Activated CD8-positive, alpha-beta memory T cell treated with anti-CD3 and anti-CD28 coated beads for 48 hours (primary cell): ENCODE measurements at places on chromosomes 13 and 19.
A peak's percentile ranks its signal among the peaks of the same experiment; 100 is the strongest.

DNA sequence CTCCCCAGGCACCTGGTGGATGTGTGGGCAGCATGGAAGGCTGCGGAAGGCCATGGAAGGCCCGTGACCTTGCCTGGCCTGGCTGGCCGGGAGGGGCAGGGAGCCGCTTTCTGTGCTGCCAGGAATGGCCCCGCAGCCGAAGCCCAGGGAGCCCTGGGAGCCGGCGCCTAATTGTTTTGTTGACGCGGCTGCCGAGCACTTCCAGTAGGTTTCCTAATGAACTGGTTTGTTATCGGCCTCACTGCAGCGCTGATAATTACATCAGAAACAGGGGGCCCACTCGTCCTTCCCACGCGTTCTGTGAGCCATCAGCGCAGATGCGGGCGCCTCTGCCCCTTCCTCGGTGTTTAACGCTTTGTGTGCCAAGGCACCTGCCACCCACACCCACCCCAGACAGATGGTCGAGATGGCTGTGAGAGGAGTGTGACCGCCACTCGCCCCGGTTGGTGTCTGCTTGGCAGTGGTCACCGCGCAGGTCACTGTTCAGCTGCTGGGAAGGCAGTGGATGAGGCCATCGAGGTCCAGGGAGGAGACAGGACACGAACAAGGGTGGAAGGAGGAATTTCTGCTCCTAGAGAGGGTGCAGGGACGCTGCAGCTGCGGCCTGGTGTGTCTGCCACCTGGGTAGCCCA lies 124.5 kb downstream of the KDM4B start:
- DNase-seq: no peak

DNA sequence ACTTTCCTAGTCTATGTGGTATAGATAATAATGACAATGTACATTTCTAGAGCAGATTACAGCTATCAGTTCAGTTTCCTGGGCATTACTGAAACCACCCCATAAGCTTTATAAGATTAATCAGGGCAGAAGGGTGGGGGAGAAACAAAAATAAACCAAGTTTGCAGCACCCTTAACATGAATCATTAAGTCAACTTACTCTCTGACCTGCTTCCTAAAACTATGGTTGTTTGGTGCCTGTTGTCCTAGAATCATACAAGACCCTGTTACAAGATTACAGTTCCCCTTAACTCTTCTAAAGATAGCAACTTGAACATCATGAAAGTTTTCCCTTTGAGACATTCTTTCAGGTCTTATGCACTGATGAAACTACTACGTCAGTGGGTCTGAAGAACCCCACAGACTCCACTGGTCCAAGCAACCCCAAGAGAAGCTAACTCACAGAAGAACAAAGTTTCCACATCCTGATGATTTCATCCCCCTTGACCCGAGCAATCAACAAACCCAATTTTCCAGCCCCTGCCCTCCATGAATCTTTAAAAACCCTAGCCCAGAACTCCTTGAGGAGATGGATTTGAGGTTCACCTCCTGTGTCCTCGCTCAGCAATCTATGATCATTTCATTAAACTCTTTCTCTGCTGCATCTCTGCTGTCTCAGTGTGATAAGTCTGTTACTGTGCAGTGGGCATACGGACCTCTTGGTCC lies 336.5 kb downstream of the FOXO1 start:
- DNase-seq: no peak

DNA sequence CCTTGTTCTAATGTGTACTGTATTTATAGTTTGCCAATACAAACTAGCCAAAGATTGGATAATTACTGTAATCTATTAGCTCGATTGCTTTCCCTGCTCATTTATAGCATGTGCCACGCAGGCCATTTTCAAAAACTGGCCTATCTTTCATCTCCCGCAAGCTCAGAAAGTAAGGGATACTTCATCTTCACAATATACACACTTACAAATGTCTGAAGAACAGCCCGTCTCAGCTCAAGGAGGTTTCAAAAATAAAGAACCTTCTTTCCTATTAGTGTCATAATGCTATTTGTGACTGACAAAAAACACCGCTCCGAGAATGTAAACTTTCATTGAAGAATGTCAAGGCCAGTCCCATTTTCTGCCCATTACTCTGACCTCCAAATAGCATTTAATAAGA lies 306.4 kb upstream of the ZNF507 start:
- no peak for DNase-seq

DNA sequence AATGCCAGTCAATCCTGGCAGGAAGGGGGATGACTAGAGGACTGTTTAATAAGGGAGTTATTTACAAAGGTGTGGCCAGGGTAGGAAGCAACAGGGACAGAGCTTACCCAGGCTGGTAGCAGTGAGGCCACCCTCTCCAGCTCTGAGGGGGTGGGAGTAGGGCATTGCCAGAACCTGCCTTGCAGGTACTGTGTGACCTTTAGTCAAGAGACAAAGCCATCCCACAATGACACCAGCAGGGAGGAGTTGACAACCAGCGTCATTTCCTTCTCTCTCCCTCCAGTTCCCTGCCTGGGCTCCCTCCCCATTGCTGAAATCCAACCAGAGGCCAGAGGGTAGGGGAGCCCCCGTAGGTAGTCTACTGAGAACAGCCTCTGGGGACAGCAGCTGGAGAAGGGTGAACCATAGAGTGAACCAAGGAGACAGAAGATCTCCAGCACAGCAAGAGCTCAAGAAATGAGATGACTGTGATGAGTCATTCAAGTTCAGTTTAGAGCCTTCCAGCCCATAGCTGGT lies 33.3 kb upstream of the SPATA13 start:
- DNase-seq: no peak

DNA sequence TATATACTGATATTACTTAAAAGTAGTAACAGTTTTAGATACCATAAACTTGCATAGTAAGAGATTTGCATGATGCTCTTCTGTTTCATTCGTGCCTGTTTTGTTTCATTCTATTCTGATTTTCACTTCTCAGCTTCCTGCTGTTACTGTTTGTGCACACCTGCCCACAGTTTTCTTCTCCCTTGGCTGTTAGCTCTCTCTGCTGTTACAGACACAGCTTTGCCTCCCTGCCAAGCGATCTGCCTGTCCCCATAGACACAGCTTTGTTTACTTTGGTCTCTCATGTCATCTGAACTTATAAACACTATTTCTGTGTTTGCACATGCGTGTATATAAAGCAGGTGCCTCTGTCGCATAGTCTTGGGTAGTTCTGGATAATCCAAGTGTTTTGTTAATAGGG lies 21.4 kb upstream of the UPF3A start:
- DNase-seq: no peak

GRCh38 chr19:15259907-15260306 lies 27.7 kb upstream of the EPHX3 start:
- DNase-seq: no peak

- no peak for DNase-seq
These were observed 3.0 kb upstream of the KLK10 start for GRCh38 chr19:51022526-51022925.

GRCh38 chr13:29046588-29046987 lies 226.4 kb downstream of the MTUS2 start:
- no peak for DNase-seq

DNA sequence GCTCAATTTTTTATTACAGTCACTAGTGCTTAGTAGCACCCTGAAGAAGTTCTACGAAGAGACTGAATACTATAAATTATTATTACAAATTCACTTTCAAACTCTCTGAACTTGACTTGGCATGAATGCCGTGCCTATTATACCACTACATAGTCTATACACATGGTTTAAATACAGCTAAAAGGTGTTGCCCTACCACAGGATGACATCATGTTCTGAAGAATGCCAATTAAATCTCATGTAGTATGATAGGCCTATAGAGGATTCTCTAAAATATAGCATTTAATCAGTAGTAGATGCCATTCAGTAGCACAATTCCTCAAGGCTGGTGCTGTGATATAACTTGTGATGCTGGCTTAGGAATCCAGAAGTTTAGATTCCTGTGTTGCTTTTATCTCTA lies 16.7 kb upstream of the POSTN start:
- DNase-seq: no peak

DNA sequence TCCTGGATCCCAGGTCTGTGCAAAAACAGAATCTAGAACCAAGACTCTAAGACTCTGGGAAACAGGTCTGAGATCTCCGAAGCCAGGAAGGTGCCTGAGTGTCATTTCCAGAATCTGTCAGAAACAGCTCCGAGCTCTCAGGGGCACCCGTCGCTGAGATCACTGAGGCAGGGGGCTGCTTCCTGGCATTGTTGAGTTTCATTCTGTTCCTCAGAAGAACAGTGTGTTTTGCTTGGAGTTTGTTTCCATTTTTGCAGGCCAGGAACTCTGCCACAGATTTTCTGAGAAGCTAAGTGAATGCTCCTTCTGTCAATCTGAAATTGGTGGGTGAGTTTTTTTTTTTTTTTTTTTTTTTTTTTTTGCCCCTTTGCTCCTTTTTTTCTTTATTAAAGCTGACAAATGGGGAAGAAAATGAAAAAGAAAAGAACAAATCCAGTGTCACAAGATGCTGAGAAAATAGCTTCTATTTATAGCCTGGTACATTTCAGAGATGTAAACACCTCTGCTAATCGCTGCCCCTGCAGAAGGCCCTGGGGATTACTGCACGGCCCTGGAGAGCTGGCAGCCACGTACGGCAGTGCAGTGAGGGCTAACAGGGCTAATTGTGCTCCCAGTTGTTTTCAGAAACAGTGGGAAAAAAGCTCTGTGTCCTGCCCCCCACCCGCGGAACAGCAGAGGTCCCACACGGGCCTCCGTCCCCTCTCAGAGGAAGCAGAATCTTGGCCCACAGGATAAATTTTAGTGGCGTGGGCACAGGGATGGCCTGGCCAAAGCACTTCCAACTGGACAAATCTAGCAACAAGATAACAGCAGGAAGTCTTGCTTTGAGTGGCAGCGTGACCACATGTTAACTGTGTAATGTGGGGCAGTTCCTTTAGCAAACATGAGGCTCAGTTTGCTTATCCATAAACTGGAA lies 237.6 kb upstream of the IRS2 start:
- DNase-seq: no peak

DNA sequence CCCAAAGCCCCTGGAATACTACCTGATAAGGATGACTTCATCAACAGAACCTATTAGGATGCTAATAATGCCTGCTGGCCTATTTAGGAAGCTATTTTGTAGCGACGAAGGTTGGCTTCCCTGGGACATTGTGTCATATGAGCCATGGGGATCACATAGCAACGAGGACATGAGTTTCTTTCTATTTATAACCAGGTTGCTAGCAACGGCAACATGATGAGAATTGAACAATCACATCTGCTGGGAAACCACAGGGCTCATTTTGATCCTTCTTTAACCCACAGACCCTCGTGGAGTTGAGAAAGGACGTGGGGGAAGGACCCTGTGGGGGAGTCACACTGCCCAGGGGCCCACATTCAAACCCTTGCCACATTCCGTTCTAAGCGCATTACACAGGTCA lies 172.2 kb downstream of the COL4A1 start:
- DNase-seq: no peak

- no peak for DNase-seq
These were observed 970.2 kb downstream of the EFNB2 start for GRCh38 chr13:105565136-105565727.

DNA sequence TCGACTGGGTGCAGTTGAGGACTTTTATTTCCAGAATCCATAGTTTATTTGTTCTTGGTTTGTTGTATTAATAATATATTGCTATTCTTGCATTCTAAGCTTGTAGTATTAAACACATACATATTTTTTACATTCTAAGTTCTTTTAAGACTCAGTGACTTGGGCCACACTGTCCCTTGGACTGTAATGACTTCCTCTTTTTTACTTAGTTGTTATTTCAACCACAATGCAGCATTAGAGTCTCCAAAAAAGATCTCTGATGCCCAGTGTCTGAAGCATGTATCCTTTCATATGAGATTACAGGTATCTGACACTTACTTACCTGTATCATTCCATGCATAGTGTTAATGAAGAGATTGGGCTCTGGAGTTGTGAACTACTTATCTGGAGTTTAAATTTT lies 864.9 kb upstream of the PCDH20 start:
- no peak for DNase-seq

DNA sequence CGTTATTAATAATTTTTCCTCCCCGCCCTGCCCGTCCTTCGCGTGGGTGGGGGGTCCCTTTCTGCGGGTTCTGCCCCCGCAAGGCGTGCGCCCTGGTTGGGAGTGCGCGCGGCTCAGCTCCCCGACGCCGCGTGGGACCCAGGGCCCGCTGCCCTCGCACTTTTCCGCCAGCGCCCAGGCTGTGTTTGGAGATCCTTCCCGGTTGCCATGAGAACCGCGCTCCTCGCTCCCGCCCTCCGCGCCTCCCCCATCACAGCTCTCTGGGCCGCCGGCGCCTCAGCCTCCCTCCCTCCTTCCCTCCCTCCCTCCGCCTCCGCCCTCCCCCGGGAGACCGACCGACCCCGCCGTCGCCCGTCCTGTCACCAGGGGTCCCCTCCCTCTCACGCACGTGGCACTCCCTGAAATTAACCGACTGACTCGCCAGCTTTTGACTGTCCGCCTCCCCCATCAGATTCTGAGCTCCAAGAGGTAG lies 2.4 kb upstream of the SSBP4 start:
- DNase-seq: no peak

- no peak for DNase-seq
These were observed 7.6 kb upstream of the PTBP1 start for GRCh38 chr19:789701-790060.

DNA sequence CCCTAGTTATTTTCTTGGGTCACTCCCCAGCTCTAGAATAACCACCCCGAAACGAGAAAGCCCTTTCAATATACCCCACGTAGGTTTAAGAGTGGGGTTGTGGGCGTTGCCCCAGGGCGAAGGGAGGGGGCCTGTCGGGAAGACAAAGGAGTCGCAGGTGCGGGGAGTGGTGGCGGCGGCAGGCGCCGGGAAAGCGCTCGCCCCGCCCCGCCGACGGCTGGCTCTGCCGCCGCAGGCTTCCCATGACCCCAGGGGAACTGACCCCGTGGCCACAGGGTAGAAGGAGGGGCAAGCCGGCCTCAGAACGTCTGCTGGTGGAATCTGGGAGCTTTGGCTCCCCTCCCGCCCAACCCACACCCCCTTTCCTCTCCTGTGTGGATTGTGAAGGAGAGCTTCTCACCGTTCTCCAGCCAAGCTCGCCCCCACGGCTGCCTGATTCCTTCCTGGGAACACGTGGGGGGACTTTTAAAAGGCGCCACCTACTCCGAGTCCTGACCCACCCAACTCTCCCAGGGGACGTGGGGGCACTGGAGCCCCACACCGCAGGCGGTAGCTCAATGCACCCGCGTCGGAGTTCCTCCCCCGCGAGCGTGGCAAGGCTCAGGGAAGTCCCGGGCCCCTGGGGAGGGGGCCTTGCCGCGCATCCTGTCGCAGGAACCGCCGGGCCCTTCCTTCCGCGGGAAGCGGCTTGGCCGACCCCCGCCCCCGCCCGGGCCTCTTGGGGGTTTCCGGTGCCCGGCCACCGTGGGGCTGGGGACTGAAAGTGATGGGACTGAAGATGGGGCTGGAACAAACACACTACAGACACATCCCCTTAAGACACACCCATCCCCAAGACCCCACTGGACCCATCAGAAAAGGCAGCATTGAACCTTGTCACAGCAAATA lies 5.5 kb downstream of the IER2 start:
- DNase-seq: no peak

DNA sequence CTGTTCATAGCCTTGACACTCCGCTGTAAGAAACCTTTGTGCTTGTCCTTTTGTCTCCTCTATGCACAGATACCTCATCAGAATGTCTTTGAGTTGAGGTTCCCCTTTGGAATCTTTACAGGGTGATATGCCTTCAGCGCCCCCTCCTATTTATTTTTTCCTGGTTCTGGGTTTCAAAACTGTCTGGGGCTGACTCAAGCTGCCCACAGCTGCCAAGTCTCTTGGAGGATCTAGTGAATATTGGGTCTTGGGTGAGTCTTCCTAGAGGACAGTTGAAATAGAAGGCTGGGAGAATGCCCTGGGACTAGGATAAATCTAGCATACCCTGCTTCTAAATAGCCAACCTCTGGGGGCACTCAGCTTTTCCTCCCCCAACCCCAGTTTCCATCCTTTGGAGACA lies 930 bp downstream of the ZNF136 start:
- no peak for DNase-seq

GRCh38 chr19:42313096-42313839 lies at the start of gene TMEM145:
Gene TMEM145 (plus strand): TSS chr19:42313309. CDS start chr19:42313377, 68 bp downstream.
- DNase-seq: peak; percentile 27
